ENCODE measurements at places on chromosomes 2 and 18.

DNA sequence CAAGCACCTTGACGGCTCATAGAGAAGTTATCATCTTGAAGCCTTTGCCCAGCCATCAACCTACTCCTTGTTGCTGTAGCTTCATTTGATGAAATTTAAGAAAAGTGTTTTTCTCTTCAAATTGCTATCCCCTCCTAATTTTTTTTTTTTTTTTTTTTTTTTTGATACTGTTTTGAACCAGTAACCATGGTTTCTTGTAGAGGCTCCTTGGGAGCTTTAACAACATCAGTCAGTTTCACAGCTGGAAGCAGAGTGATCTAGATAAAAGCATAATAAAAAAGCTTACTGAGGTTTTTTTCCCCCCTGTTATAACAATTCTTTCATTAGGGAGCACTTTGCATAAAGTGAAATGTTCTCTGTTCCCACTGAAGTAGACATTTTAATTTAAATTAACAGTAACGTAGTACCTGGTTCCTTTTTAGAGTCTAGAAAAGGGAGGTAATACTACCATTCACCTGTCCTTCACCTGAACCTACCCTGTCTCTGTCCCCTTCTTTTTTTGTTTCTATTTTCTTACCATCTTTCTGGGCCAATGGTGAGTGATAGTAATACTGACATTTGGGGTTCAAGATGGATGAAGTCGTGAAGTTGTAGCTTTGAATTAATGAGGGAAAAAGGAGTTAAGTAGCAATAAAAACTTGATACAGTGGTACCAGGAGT, 101.5 kb downstream of the NCOA1 start:
- DNase-seq: no peak

DNA sequence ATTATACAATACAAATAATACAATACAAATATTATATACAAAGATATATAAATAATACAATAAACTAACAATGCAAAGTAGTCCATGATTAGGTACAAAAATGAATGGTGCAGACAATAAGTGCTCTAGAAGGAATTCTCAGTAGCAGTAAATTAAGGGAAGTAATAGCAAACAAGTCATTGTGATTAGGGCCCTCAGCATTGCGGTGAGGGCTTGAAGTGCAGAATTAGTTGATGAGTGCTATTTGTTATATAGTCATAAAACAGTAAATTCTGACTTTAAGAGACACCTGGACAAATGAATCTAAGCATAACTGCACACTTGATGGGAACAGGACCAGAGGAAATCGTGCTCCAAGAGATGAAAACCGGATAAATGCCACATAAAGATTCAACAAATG, 74.9 kb downstream of the ANKRD44 start:
- no peak for DNase-seq

GRCh38 chr2:37563375-37564015, 107.9 kb downstream of the CDC42EP3 start:
- DNase-seq: no peak

DNA sequence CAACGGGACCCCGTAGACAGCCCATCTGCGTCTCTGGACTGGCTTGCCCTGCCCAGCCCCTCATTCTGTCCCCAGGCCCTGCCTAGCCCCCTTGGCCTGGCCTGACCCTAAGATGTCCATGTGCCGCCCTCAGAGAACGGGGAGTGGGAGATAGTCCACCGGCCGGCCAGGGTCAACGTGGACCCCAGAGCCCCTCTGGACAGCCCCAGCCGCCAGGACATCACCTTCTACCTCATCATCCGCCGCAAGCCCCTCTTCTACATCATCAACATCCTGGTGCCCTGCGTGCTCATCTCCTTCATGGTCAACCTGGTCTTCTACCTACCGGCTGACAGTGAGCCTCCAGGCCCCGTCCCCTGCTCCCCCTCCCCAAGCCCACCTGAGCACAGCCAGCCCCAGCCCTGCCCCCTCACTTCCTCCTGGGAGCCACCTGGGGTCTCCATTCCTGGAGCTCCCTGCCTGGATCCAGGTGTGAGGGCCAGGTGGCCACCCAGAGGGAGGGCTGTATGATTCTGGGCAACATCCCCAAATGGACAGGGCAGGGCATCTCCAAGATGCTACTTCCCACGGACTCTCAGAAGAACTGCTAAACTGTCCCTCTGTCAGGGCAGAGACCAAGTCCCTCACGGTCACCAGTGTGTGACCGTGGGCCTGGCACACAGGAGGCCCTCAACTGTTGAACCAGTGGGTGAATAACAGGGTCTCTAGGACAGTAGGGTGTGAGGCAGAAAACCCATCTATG, 4.0 kb downstream of the CHRND start:
- DNase-seq: no peak

GRCh38 chr18:364256-364826, 96.5 kb upstream of the THOC1 start:
- DNase-seq: no peak

DNA sequence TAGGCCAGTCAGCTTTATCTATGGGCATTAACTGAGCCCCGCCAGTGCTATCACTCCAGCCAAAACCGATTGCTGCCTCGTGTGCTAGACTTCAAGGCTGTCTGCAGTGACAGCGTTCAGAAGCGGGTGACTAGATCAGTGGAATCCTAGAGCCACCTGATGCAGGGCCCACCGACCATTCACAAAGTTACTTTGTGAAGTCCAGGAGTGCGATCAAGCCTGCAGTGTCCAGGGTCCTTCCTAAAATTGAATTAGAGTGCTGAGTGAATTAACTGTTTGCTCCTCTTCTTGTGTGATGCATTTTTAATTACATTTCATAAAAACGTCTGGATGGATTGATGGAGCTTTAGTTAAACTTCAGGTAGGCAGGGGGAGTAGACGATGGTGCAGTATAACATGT, 13.9 kb downstream of the PCARE start:
- no peak for DNase-seq

- no peak for DNase-seq
Measured at GRCh38 chr2:222563106-222563718, 92.7 kb downstream of the FARSB start.

DNA sequence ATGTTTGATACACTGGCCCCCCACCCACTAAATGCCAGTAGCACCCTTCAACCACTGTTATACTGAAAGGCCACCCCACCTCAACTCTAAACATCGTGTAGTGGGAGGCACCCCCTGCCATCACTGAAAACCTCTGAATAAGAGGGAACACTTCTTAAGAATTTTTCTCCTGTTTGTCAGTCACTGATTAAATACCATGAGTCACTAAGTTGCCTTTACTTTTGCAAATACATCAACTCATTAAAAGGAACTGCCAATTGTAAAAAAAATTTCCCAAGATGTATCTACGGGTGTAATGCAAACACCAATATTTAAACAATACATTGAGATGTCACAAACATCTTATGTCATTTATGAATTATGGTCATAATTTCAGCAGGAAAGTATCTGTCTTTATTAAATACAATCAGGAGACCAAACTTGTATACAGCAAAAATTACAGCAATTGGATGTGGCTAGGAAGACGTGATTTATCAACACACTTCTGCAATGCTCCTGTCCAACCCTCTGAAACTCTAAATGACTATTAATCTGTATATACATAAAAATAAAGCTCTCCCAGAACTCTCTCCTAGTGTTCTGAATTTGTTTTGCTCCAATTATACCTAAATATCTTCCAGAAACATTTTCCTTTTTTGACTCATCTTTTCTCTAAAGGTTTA, 144.1 kb upstream of the STK17B start:
- no peak for DNase-seq

- no peak for DNase-seq
Measured at GRCh38 chr2:101011152-101011551, 9.1 kb downstream of the RPL31 start.

DNA sequence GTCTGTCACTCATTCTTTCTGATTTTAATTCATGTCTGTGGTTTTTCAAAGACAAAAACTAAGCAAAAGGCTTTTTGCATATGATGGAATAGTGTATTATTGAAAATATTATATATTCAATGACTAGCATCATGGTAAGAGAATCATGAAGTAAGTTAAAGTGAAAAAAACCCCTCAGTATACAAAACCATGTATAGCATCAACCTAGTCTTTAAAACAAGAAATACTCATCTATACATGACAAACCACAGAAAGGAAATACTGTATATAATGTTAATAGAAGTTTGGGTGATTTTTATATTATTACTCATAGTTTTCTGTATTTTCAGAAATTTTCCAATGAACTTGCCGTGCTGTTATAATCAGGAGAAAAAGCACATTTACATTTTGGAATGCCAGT, 38.0 kb upstream of the ODC1 start:
- no peak for DNase-seq

DNA sequence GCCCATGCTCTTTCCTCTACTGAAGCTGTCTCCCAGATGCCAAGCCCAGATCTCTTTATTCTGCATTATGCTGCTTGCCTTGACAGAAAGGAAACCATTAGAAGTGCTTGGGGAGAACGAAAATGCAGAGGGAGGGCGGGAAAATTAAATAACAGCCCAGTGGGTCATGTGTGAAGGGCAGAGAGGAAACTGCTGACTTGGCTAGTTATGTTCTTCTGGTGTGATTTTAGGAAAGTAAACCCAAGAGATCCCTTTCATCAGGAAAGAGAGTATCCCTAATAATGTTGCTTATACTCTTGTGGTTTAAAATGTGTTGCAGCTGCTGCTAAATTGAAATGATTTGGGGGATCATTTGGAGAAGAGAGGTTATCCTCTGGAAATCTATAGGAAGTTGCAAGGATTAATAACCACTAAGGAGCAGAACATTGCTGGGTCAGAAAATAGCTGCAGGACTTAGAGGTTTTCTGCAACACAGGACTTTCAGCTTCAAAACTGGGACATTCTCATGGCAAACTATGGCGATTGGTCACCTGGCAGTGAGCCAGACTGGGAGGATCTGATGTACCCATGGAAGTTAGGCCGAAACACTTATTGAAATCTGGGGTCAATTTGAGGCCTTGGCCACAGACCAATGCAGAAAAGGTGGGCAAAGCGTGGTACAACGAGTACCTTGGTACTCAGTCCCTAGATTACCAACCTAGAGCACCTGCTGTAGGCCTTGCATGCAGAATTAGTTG, 172.2 kb downstream of the TMEM247 start:
- DNase-seq: no peak

GRCh38 chr18:21598726-21599584, 1.5 kb downstream of the ESCO1 start:
- no peak for DNase-seq

DNA sequence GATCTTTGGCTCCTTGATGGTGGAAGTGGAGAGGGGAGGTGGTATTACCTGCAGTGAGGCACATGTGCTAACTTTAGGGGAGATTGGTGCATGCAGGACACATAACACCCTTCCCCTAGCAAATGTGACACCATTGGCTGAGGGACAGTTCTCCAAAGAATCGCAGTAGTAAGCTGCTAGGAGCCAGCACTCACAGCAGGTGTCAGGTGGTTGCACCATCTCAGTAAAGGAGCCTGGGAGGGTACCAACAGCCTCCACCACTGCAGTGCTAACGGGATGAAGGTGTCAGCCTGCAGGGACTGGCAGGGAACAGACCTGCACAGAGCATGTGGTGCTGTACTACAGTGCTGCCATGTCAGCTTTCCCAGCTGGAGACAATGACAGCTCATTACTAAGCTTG, 127.3 kb upstream of the PIEZO2 start:
- DNase-seq: no peak

- DNase-seq: no peak
Measured at GRCh38 chr2:233225230-233226068, 26.0 kb upstream of the ATG16L1 start.

GRCh38 chr2:176193048-176193447, 4.6 kb downstream of the HOXD1 start:
- DNase-seq: no peak

DNA sequence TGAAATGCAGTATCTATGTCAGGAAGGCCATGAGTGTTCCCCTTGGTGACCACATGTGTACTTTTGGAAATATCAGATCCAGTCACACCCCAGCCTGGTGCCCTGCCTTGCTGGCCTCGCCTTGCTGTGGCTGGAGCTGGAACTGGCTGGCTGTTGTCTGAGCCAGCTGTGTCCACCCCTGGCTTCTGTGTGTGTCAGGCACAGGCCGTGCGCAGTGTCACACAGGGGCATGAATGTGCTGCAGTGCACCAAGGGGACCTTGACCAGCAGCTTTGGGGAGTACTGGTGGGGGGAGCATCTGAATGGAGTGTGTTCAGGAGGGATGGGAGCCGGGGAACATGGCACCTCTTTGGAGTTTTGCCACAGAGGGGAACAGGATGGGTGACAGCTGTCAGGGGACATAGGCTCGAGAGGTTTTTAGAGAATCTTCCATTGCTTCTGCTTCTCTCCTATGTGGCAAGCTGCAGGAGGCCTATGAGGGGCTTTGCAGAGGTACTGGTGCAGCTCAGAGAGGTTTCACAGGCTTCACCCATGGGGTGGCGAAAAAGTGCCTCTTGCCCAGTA, 44.7 kb upstream of the FAHD2A start:
- DNase-seq: no peak

GRCh38 chr18:58285449-58286130, 241.6 kb downstream of the NEDD4L start:
- DNase-seq: no peak

- no peak for DNase-seq
Measured at GRCh38 chr2:46339676-46340459, 42.7 kb downstream of the EPAS1 start.

GRCh38 chr2:149422337-149422990, 92.1 kb downstream of the LYPD6 start:
- no peak for DNase-seq

- DNase-seq: no peak
Measured at GRCh38 chr2:195984923-195985726, 83.5 kb downstream of the DNAH7 start.

- DNase-seq: no peak
Measured at GRCh38 chr18:61639886-61640285, 252.9 kb downstream of the RNF152 start.

- no peak for DNase-seq
Measured at GRCh38 chr2:9799011-9799596, 44.2 kb upstream of the TAF1B start.

DNA sequence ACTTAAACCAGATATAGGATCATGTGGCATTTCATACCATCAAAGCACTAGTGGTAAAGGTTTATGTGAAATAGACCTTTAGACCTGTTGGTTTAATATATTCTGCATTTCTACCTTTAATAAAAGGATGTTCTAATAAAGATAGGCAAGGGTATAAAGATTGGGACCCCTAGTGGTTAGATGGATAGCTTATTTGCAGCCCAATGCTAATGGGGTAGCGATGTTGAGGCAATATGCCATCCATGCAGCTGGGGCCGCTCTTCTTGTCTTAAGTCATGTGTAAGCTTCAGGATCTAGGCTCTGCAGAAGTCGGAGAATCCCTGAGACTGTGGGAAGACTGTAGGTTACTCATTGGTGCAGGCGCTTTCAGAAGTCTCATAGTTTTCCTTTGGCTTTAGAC, 114.9 kb downstream of the ICOS start:
- no peak for DNase-seq

DNA sequence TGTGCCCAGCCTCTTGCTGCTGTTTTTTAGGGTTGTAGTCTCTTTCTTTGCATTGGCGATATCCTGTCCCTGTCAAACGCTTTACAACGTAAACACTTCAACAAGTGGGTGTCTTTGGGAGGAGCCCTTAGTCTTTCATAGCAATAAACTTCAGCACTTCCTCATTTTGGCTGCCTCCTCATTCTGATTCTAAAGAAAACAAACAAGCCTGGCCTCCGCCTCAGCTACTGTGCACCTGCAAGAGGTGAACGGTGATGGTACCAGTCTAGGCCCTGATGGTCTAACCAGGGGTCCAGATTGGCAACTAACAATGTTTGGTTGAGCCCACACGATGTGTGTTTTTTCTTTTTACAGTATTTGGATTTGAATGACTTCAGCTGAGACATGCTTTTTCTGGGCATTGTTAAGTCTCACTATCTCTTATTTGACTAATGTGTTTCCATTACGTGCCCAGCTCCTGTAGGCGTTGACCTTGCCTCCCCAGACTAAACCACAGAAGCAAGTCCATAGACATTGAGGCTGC, 53.2 kb upstream of the CUL3 start:
- no peak for DNase-seq
